ENCODE measurements at places on chromosomes 12 and 14. TPM values are rescaled to one million over a fixed set of nuclear protein-coding genes. Genes with fewer than 3 reads are reported as not detected.

- DNase-seq, result no peak
These were observed 47.3 kb downstream of the KDM2B start for GRCh38 chr12:121533394-121534090.

GRCh38 chr14:96847451-96847850 is 50.3 kb downstream of the VRK1 start:
- no peak for DNase-seq

DNA sequence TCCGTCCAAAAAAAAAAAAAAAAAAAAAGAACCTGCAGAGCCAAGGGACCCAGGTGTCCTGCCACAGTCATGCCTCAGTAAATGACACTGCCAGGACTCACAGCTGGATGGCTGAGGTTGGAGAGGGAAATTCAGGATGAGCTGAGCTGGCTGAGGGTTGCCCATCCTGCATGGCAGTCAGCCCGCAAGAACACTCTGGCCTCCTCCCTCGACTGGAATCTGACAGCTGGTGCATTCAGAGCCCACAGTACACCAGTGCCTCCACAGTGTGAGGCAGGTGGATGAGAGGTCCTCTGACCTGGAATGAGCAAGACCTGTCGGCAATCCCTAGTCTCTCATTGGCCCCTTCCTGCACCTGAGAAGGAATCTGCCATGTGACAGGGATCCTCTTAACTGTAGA is 74.4 kb upstream of the GPR68 start:
- no peak for DNase-seq

DNA sequence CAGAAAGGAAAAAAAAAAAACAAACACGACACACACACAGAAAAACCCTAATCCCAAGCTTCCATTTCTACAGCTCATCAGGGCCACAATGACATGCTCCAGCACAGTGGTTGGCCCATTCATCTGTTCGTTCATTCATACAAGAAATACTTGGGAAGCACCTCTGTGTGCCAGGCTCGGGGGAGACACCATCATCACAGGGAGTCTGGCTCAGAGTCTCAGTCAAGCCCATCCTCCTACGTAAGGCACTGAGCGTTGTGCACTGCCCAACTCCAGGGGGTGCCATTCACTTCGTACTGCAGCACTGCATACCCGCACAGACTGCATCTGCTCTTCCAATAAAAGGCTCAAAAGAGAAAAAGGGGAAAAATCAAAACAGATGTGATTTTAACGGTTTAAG is 15.3 kb downstream of the VPS37B start:
- DNase-seq, result no peak

- no peak for DNase-seq
These were observed 59.9 kb downstream of the TRAFD1 start for GRCh38 chr12:112185093-112185923.

DNA sequence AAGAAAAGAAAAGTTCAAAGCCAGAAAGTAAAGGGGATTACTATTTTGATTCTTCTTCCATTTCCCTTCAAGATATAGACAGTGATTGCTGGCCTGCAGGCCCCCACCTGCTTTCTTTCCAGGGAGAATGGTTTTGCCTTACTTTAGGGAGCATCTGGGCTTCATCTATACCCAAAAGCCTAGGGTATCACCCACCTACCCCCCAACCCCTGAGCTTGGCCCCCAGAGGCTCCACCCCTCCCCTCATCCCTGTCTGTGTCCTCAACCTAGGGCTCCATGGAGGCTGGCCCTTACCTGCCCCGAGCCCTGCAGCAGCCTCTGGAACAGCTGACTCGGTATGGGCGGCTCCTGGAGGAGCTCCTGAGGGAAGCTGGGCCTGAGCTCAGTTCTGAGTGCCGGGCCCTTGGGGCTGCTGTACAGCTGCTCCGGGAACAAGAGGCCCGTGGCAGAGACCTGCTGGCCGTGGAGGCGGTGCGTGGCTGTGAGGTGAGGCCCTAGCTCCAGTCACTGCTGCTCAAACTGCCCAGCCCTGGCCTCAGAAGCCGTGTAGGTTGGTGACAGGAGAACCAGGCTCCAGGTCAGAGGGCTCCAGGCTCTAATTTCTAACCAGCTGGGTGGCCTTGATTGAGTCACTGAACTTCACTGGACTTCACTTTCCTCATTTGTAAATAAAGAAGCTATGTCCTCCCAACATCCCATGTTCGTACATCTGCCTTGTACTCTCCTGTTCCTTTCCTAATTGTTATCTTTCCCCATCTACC is 13.6 kb downstream of the ARHGEF40 start:
- no peak for DNase-seq

Gene GLIPR1L1
- total RNA-seq, result not detected

GRCh38 chr12:89680409-89680808 is 28.2 kb downstream of the ATP2B1 start:
- no peak for DNase-seq

All from cardiac muscle cell (in vitro differentiated cells and primary cell).